ENCODE measurements at places on chromosomes 3 and 15.

GRCh38 chr3:11155341-11156025 is 1.2 kb downstream of the HRH1 start:
- DNase-seq = no peak

- no peak for DNase-seq
These were observed 155.2 kb downstream of the RBPMS2 start for GRCh38 chr15:64619880-64620839.

- DNase-seq = no peak
These were observed 204.3 kb downstream of the TBL1XR1 start for GRCh38 chr3:176992978-176993377.

GRCh38 chr3:64494526-64494925 is 193.3 kb downstream of the ADAMTS9 start:
- DNase-seq = no peak

- DNase-seq = no peak
These were observed 292.5 kb downstream of the SHQ1 start for GRCh38 chr3:72555714-72556113.

- DNase-seq = no peak
These were observed 52.3 kb downstream of the SUCLG2 start for GRCh38 chr3:67601919-67602608.

DNA sequence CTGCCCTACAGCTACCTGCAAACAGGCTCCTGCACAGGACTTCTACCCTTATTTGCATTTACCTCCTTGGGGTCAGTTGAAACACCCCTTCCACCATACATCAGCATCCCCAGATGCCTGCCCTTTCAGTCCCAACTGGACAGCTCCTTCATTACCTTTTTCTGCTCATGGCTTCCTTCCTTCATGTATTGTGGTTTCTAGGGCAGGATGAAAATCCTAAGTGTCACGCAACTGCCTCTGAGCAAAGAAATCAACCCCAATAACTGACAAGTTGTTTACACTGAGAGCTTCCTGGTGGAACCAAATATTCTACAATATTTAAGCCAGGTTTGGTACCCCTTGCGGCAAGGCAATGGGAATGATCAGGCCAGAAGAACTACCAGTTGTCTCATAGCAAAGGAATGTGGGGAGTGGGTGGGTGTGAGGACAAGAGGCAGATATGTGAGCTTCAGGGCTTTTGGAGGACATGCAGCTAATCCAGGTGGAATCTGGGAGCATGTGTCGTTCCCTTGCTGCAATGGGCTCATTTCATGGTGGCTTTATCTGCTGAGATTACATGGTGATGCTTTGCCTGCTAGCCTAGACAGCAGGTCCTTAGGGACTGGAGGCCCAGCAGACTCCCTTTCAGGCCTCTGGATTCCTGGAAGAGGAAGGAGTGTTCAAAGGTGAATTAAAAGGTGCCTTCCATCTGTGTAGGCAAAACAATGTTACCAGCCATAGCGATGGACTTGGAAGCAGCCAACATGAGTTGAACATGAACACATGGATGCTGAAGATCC is 34.9 kb downstream of the PPCDC start:
- no peak for DNase-seq

- no peak for DNase-seq
These were observed 215.6 kb downstream of the WNT5A start for GRCh38 chr3:55271549-55271948.

- DNase-seq = no peak
These were observed 194.7 kb downstream of the KLHL25 start for GRCh38 chr15:85600001-85600400.

DNA sequence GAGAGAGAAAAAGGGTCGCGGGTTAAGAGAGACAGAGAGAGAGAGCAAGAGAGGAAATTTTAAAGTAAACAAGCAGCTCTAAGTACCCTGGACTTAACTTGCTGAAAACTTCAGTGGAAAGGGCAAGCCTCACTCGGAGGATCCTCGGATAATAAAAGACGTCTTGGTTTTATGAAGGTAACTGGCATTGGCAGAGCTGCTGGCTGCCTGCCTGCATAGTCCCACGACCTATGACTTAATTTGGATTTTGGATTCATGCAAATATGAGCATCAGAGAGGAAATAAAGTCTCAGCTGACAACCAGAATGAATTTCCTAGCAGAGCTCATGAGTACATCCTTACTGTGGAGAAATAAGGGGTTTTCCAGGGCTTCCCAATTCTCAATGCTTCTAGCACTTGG is 95.1 kb upstream of the PDZRN3 start:
- no peak for DNase-seq

DNA sequence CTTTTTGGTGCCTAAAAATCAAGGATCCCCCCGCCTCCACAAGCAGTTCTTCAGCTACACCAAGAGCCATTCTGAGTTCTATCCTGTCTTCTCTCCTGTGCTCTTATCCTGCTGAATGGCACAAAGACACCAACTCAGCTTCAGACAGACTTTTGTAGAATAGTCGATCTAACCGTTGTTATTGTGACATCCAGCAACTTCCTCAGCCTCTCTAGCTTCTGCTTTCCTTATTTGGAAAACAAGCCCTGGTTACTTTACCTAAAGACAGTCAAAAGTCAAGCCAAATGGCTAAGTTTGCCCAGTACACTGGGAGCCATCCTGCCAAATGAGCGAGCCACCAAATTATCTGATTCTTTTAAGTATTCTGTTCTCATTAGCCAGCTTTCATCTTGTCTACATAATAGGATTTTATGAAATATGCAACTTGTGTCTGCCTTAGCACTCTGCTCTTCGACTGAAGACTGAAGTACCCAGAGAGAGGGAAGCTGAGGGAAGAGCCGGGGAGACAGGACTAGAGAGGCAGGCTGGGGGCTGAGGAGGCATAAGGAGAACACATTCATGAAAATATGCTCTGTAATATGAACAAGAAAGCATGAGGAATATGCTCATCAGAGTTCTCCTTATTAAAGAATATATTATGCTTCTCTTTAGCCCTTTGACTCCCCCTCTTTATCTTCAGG is 35.1 kb downstream of the LYZL4 start:
- DNase-seq = no peak

GRCh38 chr3:46734773-46735172 is 17.1 kb upstream of the PRSS50 start:
- no peak for DNase-seq

DNA sequence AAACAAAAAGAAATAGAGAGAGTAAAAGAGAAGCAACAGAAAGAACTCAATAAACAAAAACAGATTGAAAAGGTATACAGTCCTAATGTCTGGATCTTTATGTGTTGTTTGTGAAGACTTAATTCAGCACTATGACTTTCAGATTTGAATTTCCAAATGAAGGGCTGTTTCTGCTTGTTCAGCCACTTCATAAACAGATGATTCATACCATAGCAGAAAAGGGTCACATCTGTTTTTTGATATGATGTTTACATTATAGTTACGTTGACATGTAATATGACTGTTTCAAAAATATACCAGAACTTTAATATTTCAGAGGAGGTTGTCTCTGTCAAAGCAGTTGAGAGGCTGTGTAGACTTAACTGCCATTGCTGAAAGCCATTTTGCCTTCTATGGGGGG is 24.1 kb downstream of the ASB14 start:
- DNase-seq = no peak

- no peak for DNase-seq
These were observed 256.2 kb downstream of the NLGN1 start for GRCh38 chr3:173653781-173654180.

DNA sequence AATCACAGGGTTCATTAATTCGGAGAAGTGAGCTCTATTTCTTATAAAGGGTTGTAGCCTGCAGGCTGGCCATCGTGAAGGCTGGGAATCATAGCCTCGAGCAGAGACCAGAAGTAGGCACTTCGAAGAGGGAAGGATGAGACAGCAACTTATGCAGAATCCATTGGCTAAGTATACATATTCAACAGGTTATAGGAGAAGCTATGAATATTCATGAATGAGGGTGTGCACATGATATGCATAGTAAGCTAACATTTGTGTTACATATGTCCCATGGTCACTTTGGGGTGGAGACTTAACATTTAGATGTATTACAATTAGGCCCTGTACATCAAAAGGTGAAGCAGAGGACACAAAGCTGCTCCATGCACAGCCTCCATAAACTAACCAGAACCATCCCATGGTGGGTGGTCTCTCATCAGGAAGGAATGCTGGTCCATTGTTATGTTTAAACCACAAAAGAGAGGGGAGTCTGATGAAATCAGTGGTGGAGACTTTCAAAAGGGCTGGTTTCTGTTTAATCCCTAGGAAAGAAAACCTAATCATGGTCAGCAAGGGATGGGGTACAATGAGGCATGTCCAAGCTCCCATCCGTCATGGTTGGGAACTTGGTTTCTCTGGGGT is 80.8 kb upstream of the FHIT start:
- DNase-seq = no peak

GRCh38 chr15:58699769-58700168 is 49.7 kb downstream of the ADAM10 start:
- no peak for DNase-seq

GRCh38 chr3:35744419-35744818 is 105.1 kb downstream of the ARPP21 start:
- no peak for DNase-seq

DNA sequence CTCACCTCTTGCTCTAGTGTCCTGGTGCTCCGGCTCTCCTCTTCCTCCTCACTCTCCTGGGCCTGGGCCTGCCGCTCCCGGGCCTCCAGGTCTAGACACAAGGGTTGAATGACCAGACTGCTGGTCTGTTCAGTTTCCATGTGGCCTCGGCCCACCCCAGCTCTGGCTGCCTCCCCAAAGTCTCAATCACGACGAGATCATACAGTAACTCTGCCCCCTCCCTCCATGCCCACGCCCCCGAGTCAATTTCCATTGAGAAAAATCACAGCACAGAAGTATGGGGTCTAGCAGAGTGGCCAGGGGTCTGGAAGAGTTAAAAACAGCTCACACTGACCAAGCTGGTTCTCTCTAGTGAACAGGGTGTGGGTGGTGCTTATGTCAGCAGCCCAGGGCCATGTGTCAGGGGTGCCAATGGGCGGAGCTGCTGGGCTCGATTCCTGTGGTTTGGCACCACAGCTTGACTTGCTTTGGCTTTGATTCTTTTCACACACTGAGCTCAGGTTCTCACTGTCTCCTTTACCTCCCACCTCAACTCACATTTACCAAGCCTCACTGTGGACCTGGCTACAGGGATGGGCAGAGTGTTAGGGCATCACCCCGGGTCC is 6.9 kb downstream of the C15orf62 start:
- DNase-seq = peak; percentile 86
